ENCODE measurements at places on chromosomes 6 and 20. TPM values are rescaled to one million over a fixed set of nuclear protein-coding genes. Genes with fewer than 3 reads are reported as not detected.

The PSMB1 gene
- total RNA-seq, result 180 TPM

The OGFR gene
- 26.8 TPM for total RNA-seq

The GABRR2 gene
- total RNA-seq, result 0.33 TPM

The LAMA5 gene
- total RNA-seq, result 243 TPM

The DBNDD2 gene
- 4.7 TPM for total RNA-seq

The FRMD1 gene
- total RNA-seq, result not detected

The KCNK15 gene
- total RNA-seq, result 4.8 TPM

The RAB44 gene
- 0.03 TPM for total RNA-seq

The PRL gene
- not detected for total RNA-seq

The ZBTB46 gene
- total RNA-seq, result 4.3 TPM

The SEMG1 gene
- total RNA-seq, result not detected

The SEL1L2 gene
- not detected for total RNA-seq

The MROH8 gene
- total RNA-seq, result 1.5 TPM

The APCDD1L gene
- total RNA-seq, result 173 TPM

The PRND gene
- not detected for total RNA-seq

The EMILIN3 gene
- not detected for total RNA-seq

The TMC2 gene
- not detected for total RNA-seq
